GM23248 (cell line): ENCODE measurements at places on chromosomes 12 and 14. TPM values are rescaled to one million over a fixed set of nuclear protein-coding genes. Genes with fewer than 3 reads are reported as not detected.

- H3K4me1 ChIP-seq, result peaks cover 35% of the 10 kb centered on the region
- peak overlapping the region; percentile 48 for H3K4me3 ChIP-seq
- peak overlapping the region; percentile 96 for H3K27ac ChIP-seq
- H3K27me3 ChIP-seq, result no peaks in the 10 kb centered on the region
Measured at GRCh38 chr14:72745546-72745945, 148.4 kb downstream of the DPF3 start.

GRCh38 chr12:24424889-24425600, 475.6 kb upstream of the SOX5 start:
- no peak for DNase-seq
- no peak overlapping the region for H3K4me3 ChIP-seq
- H3K27ac ChIP-seq, result no peak overlapping the region
- no peaks in the 10 kb centered on the region for H3K36me3 ChIP-seq

- no peaks in the 10 kb centered on the region for H3K27me3 ChIP-seq
- no peaks in the 10 kb centered on the region for H3K36me3 ChIP-seq
- no peaks in the 10 kb centered on the region for H3K4me1 ChIP-seq
- no peak overlapping the region for H3K4me3 ChIP-seq
Measured at GRCh38 chr14:105496831-105497591, 6.0 kb downstream of the TEDC1 start.

GRCh38 chr12:49296034-49296835, 1.3 kb downstream of the PRPH start:
- DNase-seq, result peak; percentile 42
- H3K27ac ChIP-seq, result no peak overlapping the region
- H3K4me1 ChIP-seq, result no peaks in the 10 kb centered on the region; the same call in 1 of the 2 replicates
- peaks cover 43% of the 10 kb centered on the region for H3K27me3 ChIP-seq
- no peaks in the 10 kb centered on the region for H3K36me3 ChIP-seq
- H3K4me3 ChIP-seq, result 0 out of 2 replicates have a peak overlapping the region, but pooled peaks have one; percentile 18

The C1S gene
- 195 and 198 TPM in 2 replicates for polyA plus RNA-seq

The FAM186B gene
- 0.14 and 0.38 TPM in 2 replicates for polyA plus RNA-seq

The PPP1R3E gene
- 1.4 and 1.6 TPM in 2 replicates for polyA plus RNA-seq

GRCh38 chr14:23631702-23632460, 4.3 kb upstream of the DHRS2 start:
- peak; percentile 79 for DNase-seq
- H3K27me3 ChIP-seq, result no peaks in the 10 kb centered on the region; the same call in 1 of the 2 replicates
- no peaks in the 10 kb centered on the region for H3K36me3 ChIP-seq
- no peak overlapping the region for H3K27ac ChIP-seq
- H3K4me1 ChIP-seq, result no peaks in the 10 kb centered on the region

- H3K27ac ChIP-seq, result no peak overlapping the region
- DNase-seq, result no peak
- no peaks in the 10 kb centered on the region for H3K27me3 ChIP-seq
- H3K36me3 ChIP-seq, result peaks cover 18% of the 10 kb centered on the region; the same call in 1 of the 2 replicates
- H3K4me3 ChIP-seq, result no peak overlapping the region
Measured at GRCh38 chr12:79848339-79848738, 86.6 kb downstream of the PPP1R12A start.

DNA sequence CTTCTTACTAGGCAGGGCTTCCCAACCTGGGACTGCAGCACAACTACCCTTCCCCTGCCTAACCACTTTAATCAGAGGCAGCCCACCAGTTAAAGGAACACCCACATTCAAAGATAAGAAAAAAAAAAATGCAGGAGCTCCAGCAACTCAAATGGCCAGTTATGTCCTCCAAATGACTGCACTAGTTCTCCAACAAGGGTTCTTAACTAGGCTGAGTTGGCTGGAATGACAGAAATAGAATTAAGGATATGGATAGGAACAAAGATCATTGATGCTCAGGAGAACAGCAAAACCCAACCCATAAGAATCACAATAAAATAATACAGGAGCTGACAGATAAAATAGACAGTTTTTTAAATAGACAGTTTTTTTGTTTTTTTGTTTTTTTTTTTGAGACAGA, 154.2 kb downstream of the PLCZ1 start:
- peaks cover under 1% of the 10 kb centered on the region; the same call in 1 of the 2 replicates for H3K4me1 ChIP-seq
- no peak overlapping the region for H3K4me3 ChIP-seq
- no peaks in the 10 kb centered on the region for H3K27me3 ChIP-seq
- H3K36me3 ChIP-seq, result no peaks in the 10 kb centered on the region

The KLRF1 gene
- polyA plus RNA-seq, result not detected in 2 replicates

GRCh38 chr12:63416788-63417187, 251.5 kb downstream of the DPY19L2 start:
- DNase-seq, result no peak
- H3K36me3 ChIP-seq, result no peaks in the 10 kb centered on the region
- 0 out of 2 replicates have a peak, but pooled peaks cover 2% of the 10 kb centered on the region for H3K27me3 ChIP-seq
- H3K27ac ChIP-seq, result no peak overlapping the region
- H3K4me1 ChIP-seq, result no peaks in the 10 kb centered on the region
- H3K4me3 ChIP-seq, result no peak overlapping the region

The PYGL gene
- polyA plus RNA-seq, result 55.8 and 56.2 TPM in 2 replicates

- no peak overlapping the region for H3K4me3 ChIP-seq
- H3K27ac ChIP-seq, result peak overlapping the region; percentile 62
- H3K4me1 ChIP-seq, result peaks cover 13% of the 10 kb centered on the region
- peak; percentile 61 for DNase-seq
Measured at GRCh38 chr14:79583738-79584408, 627.4 kb downstream of the DIO2 start.

GRCh38 chr12:107903341-107904061, 129.0 kb downstream of the ASCL4 start:
- H3K4me3 ChIP-seq, result peak overlapping the region; percentile 33
- no peaks in the 10 kb centered on the region for H3K36me3 ChIP-seq
- H3K27me3 ChIP-seq, result peaks cover 34% of the 10 kb centered on the region
- peak; percentile 39 for DNase-seq

DNA sequence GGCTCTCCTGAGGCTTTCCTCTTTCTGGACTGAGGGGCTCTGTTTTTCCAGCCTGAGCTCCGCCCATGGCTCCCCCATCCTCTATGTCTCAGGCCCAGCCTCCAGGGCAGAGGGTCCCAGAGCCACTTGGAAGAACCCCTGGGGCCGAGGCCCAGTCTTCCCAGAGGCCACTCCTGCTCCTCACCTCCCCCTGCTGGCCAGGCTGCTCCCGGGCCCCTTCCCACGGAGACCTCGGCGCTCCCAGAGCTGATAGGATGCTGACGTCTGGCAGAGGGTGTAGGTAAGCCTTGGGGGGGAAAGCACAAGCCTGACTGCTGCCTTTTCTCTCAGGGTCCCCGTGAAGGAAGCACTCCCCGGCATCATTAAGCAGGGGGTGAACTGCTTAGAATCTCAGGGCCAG, 51.4 kb downstream of the ERH start:
- H3K27ac ChIP-seq, result no peak overlapping the region
- no peaks in the 10 kb centered on the region for H3K36me3 ChIP-seq
- peak; percentile 32 for DNase-seq
- H3K4me1 ChIP-seq, result no peaks in the 10 kb centered on the region
- no peaks in the 10 kb centered on the region for H3K27me3 ChIP-seq
- H3K4me3 ChIP-seq, result no peak overlapping the region

The WDHD1 gene
- polyA plus RNA-seq, result 6.6 and 7.5 TPM in 2 replicates

The GALNT16 gene
- polyA plus RNA-seq, result 0.59 and 0.86 TPM in 2 replicates

DNA sequence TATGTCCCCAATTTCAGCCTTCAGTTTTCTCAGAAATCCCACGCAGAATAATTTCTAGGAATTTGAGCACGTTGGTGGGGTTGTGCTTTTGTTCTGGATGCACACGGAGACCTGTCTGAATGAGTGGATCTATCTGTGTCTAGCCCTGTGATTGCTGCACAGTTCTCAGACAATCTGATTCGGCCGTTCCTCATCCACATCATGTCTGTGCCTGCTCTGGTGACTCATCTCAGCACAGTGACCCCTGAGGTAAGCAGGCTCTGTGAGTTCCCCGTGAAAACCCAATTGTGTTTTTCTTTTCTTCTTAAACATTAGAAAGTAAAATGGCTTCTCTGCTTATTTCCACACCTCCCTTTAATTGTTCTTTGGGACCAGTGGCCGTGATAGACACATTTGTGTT, 20.2 kb downstream of the UBE3B start:
- H3K36me3 ChIP-seq, result peaks cover 49% of the 10 kb centered on the region
- no peak for DNase-seq
- no peaks in the 10 kb centered on the region for H3K27me3 ChIP-seq
- H3K4me3 ChIP-seq, result no peak overlapping the region
- no peak overlapping the region for H3K27ac ChIP-seq

DNA sequence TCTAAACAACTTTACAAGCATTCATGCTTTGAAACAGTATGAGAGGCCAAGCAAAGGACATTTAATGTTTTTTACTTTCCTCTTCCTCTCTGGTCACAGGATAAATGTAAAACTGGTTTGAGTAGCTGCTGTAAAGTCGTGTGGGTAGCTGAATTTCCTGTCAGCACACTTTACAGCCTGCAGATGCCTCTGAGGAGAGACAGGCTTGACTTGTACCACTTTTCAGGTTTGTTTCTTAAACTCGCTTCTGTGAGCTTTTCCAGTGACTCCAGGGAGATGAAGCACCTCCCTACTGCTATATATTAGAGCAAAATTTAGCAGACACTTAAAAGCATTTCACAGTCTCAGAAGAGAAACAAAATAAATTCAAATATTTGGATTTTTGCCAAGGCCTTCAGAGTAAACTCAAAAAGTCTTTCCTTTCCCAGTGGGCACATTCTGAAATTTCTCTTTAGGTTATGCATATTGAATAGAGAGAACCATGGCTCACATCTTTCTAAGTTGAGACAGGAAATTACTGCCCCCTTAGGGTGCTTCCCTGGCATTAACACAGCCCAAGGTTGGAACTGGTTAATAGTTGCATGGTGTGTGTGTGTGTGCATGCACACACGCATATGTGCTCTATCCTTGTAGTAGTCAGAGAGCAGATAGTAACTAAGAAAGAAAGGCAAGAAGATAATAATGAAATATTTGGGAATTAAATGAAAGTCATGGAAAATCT, 557.3 kb upstream of the MIS18BP1 start:
- no peaks in the 10 kb centered on the region for H3K27me3 ChIP-seq
- DNase-seq, result no peak

- no peaks in the 10 kb centered on the region for H3K36me3 ChIP-seq
- H3K4me1 ChIP-seq, result peaks cover 13% of the 10 kb centered on the region
- H3K27ac ChIP-seq, result no peak overlapping the region
- H3K4me3 ChIP-seq, result no peak overlapping the region
- H3K27me3 ChIP-seq, result 0 out of 2 replicates have a peak, but pooled peaks cover 5% of the 10 kb centered on the region
Measured at GRCh38 chr12:75087654-75088053, 122.0 kb downstream of the KCNC2 start.

DNA sequence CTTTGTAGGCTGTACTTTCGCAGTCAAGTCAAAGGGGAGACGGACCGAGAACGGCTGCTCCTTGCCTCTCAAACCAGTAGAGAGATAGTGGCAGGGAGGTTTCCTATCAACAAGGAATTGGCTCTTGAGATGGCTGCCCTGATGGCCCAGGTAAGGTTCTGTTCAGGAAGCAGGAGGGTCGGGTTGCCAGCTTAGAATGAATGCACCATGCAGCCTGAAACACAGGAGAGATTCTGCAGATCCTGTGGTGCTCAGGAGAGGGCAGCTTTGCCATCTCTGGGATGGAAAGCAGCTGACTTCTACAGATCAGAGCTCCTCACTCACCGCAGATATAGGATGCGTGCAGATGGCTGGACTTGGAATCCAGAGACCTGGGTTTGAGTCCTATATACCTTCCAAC, 18.0 kb downstream of the PIGH start:
- H3K27ac ChIP-seq, result no peak overlapping the region
- no peak for DNase-seq
- no peaks in the 10 kb centered on the region for H3K27me3 ChIP-seq
- no peaks in the 10 kb centered on the region for H3K4me1 ChIP-seq
- H3K36me3 ChIP-seq, result no peaks in the 10 kb centered on the region
- no peak overlapping the region for H3K4me3 ChIP-seq

- no peaks in the 10 kb centered on the region for H3K27me3 ChIP-seq
- H3K4me1 ChIP-seq, result 0 out of 2 replicates have a peak, but pooled peaks cover 6% of the 10 kb centered on the region
- peak; percentile 9 for DNase-seq
- no peaks in the 10 kb centered on the region for H3K36me3 ChIP-seq
- no peak overlapping the region for H3K27ac ChIP-seq
Measured at GRCh38 chr14:103832046-103832445, 15.3 kb downstream of the PPP1R13B start.

DNA sequence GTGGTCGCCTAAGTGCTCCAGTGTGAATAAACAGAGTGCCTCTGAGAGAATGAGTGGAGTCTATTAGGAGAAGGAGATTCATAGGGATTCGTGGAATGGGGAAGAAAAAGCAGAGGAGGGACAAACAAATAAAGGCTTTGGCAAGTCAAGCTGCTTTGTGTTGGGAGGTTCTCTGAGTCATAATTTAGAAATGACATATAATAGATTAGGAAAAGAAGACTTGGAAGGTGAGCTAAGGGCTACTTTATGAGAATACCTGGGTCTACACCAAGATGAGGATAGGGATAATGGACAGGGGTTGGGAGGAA, 6.4 kb upstream of the NTN4 start:
- H3K4me3 ChIP-seq, result no peak overlapping the region
- H3K27ac ChIP-seq, result no peak overlapping the region
- peak; percentile 44 for DNase-seq
- peaks cover 14% of the 10 kb centered on the region for H3K27me3 ChIP-seq
- H3K4me1 ChIP-seq, result no peaks in the 10 kb centered on the region
- H3K36me3 ChIP-seq, result no peaks in the 10 kb centered on the region

GRCh38 chr12:121026274-121027045, 10.2 kb upstream of the C12orf43 start:
- H3K4me1 ChIP-seq, result peaks cover 2% of the 10 kb centered on the region; the same call in 1 of the 2 replicates
- H3K4me3 ChIP-seq, result no peak overlapping the region
- no peak for DNase-seq
- H3K27me3 ChIP-seq, result no peaks in the 10 kb centered on the region

- no peak overlapping the region for H3K27ac ChIP-seq
- H3K27me3 ChIP-seq, result peaks cover 47% of the 10 kb centered on the region
- no peak for DNase-seq
- no peaks in the 10 kb centered on the region for H3K36me3 ChIP-seq
- no peak overlapping the region for H3K4me3 ChIP-seq
Measured at GRCh38 chr12:15318841-15319240, 3.5 kb upstream of the PTPRO start.

DNA sequence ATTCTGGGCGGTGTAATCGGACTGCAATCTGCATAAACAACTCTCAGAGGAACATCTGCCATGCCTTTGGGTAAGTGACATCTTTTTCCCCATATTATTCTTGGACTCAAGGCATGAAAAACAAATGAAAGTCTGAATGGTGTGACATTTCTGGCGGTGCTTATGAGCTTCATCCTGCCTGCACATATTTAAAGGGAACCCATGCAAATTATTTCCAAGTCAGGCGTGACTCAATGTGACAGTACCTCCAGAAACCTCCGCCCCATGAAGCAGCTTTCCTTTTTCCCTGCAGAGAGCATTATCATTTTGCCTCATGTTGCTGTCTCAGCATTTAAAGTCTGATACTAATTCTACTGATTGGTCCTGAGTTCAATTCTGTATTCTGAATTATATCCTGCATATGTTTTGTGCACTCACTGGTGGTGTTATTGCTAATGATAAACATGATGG, 585.4 kb downstream of the SNAPC1 start:
- H3K4me1 ChIP-seq, result no peaks in the 10 kb centered on the region
- no peak overlapping the region for H3K27ac ChIP-seq
- DNase-seq, result no peak

DNA sequence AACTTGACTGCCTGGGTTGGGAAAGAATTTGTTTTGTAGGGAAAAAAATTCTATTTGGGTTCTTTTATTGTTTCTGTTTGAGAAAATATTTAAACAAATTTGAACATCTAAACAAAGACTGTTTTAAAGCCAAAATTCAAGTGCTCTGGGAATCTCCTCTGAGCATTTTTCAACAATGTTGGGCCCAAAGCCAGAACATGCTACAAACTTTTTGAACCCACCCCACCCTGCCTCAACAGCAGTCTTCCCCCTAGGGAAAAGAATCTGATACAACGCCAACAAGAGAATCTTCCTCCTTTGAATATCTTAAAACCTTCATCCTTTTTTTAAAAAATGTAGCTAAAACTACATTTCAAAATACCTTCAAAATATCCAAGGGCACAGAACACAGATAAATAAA, 20.4 kb upstream of the NID2 start:
- H3K4me1 ChIP-seq, result no peaks in the 10 kb centered on the region
- H3K27ac ChIP-seq, result no peak overlapping the region
- H3K4me3 ChIP-seq, result no peak overlapping the region
- H3K27me3 ChIP-seq, result no peaks in the 10 kb centered on the region
- no peak for DNase-seq
